CD4-positive, CD25-positive, alpha-beta regulatory T cell (primary cell): ENCODE measurements at places on chromosomes 5 and 9. TPM values are rescaled to one million over a fixed set of nuclear protein-coding genes. Genes with fewer than 3 reads are reported as not detected.

DNA sequence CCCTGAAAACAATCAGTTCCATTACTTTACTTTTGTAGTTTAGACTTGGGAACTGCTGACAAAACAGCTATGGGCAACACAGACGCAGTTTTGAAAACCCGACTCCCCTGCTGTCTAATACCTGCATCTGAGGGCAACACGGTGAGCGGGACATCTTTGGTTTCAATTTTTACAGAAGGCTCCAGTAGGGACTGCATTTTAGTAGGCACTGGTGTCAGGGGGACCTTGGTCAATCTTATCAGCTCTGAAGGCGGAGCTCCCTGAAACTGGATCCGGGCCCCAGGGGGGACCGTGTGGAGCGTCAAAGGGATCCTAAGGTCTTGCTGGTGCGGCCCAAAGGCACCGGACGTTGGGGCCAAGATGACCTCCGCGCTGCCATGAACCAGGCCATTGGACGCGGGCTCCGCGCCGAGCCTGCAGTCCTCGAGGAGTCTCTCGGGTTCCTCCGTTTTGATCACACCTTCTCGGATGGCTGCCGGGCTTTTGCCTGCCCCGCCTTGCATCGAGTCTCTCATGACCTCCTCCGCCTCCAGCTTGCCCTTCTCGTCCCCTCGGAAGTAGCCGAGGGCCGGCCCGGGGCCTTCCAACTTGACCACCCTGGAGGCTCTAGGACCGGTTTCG lies 1.1 kb downstream of the SOX30 start:
- DNase-seq, result no peak

GRCh38 chr5:147432323-147432722 lies 77.5 kb downstream of the DPYSL3 start:
- no peak for DNase-seq

Gene C9orf43
- polyA plus RNA-seq, result 0.23 TPM

Gene ECSCR
- not detected for polyA plus RNA-seq

- DNase-seq, result no peak
Observed at GRCh38 chr5:84272771-84273516, 111.7 kb downstream of the EDIL3 start.

GRCh38 chr5:53127107-53127506 lies 17.6 kb upstream of the MOCS2 start:
- no peak for DNase-seq

DNA sequence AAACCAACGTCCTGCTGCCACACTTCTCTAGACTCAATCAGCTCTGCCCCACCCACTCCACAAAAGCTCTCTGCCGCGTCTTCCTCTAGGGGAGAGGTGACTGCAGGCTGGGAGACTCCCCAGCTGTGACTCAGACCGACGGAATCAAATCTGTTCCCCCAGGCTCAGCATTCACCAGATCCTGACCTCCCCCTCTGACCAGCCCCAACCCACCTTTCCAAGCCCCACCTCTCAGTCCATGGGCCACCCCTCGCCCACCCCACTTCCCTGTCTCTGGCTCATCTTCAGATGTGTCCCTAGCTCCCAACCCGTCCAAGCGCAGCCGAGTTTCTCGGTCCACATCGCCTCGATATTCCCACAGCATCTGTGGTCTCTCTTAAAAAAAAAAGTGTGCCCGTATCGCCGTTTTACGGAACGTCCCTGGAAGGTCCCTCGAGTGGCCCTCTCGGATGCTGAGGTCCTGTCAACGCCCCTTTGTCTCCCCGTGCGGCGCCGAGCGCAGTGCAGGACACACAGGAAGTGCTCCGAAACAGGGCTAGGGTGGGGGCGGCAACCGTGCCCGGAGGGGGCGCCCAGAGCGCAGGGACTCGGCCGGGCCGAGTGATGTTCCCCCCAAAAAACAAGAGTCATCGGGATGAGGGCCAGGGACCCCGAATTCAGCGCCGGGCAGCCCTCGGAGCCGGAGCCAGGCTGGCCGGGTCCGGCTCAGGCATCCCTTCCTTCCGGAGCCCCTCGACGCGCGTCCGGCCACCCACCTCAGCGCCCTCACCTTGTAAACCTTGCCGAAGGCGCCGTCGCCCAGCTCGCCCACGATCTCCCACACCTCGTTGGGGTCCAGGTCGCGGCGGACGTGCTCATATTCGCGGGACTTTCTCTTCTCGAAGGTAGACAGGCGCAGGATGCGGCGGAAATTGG lies 649 bp downstream of the STK10 start:
- peak; percentile 82 for DNase-seq
